ENCODE measurements at places on chromosomes 4 and X.

GRCh38 chrX:133380711-133381619 is 34.3 kb downstream of the GPC4 start:
- DNase-seq = no peak

- no peak for DNase-seq
These were observed 39.6 kb downstream of the PTCHD1 start for GRCh38 chrX:23374291-23374690.

DNA sequence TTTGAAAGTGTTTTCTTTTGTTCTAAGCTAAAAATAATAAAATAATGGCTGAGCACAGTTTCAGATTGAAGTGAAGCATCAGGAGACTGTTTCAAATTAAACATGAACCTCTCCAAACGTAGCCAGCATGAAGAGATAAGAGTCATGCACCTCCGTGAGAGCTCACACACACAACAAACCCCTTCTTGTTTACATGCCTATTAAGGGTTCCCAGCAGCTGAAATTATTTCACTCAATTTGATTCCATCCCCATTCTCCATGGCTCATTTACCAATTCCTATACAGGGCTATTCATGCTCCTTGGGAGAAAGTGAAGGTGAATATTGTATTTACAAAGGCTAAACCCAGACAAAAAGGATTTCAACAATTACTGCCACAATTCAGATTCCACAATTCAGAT is 954.1 kb upstream of the INTU start:
- no peak for DNase-seq

DNA sequence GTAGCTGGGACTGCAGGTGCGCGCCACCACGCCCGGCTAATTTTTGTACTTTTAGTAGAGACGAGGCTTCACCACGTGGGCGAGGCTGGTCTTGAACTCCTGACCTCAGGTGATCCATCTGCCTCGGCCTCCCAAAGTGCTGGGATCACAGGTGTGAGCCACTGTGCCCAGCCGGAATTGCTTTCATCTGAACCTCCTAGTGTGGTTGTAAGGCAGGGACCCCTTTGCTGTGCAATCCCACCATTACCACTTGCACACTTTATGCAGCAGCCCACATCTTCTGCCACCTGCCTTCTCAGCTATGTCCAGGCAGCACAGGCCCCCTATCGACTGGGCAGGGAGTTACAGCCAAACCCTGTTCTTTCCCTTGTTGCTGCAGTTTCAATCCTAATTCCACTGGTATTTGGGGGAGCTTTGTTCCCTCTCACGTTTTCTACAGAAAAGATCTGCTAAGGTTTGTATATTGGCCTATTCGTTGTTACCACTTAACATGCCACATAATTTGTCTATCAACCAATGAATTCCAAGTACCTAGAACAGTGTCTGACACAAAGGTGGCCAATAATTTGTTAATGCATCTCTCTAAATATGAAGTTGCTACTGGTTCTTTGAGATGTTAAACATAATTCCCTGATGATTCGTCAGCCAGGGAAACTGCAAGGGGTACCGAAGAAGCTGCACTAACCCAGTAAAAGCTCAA is 6.5 kb downstream of the RPL39 start:
- no peak for DNase-seq

- no peak for DNase-seq
These were observed 102.6 kb upstream of the PRKX start for GRCh38 chrX:3815896-3816664.

- DNase-seq = no peak
These were observed 515.7 kb downstream of the RPA4 start for GRCh38 chrX:97399400-97399799.

GRCh38 chr4:98642991-98643426 is 15.4 kb downstream of the TSPAN5 start:
- DNase-seq = no peak

DNA sequence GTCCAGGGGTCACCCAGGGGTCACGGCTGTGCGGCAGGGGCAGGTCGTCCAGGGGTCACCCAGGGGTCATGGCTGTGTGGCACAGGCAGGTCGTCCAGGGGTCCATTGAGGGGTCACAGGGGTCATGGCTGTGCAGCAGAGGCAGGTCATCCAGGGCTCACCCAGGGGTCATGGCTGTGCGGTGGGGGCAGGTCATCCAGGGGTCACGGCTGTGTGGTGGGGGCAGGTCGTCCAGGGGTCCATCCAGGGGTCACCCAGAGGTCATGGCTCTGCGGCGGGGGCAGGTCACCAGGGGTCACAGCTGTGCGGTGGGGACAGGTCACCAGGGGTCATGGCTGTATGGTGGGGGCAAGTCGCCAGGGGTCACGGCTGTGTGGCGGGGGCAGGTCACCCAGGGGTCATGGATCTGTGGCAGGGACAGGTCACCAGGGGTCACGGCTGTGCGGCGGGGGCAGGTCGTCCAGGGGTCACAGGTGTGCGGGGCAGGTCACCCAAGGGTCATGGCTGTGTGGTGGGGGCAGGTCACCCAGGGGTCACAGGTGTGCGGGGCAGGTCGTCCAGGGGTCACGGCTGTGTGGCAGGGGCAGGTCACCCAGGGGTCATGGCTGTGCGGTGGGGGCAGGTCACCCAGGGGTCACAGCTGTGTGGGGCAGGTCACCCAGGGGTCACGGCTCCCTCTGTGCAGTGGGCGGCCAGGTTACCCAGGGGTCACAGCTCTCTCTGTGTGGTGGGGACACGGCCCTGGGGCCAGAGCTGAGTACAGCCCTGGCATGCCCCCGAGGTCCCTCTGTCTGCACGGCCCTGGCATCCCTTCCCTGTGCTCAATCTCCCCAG is 16.0 kb downstream of the ATP5ME start:
- DNase-seq = no peak

DNA sequence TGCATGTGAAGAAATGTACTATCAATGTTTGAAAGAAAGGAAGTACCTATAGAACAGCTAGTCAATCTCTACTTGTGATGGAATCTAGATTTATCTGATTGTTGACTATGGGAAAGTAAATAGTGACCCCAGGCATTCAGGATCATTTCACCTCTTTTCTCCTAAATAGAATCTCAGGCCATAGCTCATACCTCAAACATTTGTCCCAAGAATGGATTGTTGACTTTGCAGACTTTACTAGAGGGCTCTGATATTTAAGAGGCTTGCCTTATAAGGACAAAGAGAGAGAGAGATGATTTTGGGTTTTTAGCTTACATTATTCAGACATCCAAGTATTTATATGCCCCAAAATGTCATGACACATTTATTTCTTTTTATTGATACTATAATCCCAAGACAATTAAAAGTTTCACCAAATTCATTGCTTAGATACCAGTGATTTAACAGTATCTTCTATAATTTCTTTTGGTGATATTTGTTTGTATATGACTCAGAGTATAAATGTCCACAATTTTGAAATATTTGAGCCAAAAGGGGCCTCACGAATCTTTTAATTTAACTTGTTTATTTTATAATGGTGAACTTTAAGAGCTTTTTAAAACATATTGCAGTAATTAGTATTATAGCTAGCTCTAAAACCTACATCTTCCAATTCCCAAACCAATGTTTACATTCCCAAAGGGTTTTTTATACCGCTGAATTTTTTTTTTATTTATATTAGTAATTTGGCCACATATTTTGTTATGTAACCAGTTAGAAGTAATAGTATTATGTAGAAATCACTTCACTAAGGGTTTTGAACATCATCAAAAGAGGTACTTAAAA is 614.1 kb downstream of the PCDH7 start:
- DNase-seq = no peak
